ENCODE measurements at places on chromosomes 7 and 10. TPM values are rescaled to one million over a fixed set of nuclear protein-coding genes. Genes with fewer than 3 reads are reported as not detected.
A peak's percentile ranks its signal among the peaks of the same experiment; 100 is the strongest.

DNA sequence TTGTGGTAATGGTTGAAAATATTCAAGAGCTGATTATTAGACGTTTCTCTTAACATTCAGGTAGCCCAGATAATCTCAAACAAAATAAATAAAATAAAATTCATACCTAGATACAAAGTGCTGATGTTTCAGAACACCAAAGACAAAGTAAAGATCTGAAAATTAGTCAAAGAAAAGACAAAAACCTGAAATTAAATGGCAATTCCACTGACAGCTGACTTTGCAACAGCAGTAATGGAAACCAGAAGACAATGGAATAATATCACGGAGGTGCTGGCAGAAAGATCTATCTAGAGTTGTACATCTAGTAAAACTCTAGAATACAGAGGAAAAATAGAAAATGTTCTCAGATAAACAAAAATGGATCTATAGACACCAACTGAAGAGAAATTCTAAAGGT is 58.0 kb upstream of the IKZF1 start:
- DNase-seq = no peak

DNA sequence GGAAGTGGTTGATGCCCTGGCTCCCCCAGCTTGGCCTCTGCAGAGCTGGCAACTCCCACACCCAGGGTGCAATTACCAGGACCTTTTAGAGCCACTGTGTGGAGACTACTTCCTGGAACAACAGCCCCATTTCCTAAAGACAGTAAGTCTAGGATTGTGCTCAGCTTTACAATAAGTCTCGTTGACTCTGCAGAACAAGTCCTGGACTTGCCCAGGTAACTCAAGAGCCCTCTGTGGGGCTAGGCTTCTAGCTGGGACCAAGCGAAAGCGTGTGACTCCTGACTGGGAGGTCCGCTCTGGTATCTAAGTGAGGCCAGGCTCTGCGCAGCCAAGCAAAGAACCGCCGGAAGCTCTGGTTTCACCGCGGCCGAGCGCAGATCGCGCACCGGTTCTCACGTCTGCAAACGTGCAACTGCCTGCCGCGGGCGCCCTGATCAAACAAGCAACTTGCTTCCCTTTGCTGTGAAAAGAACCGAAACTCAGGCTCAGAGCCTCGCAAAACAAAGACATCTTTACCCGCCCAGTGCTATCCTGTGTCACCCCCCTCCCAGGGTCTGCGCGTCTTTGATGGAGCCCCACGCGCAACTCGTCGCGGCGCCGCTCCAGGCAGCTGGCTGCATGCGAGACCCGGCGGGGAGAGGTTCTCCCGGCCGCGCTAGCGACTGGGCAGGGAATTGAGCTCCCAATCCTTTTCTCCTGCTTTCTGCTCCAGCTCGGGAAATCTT is 4.4 kb upstream of the PDLIM1 start:
- DNase-seq = peak; percentile 60

Gene DKK1
- 74.7 TPM for total RNA-seq

Gene CACNA2D1
- total RNA-seq = 21.9 TPM

- DNase-seq = no peak
These were observed 14.9 kb upstream of the LGI1 start for GRCh38 chr10:93742633-93743349.

Gene PRF1
- total RNA-seq = not detected

- DNase-seq = no peak
These were observed 114.9 kb upstream of the PRSS58 start for GRCh38 chr7:142372727-142373126.

- DNase-seq = no peak
These were observed 31.5 kb downstream of the ST8SIA6 start for GRCh38 chr10:17422931-17423330.

DNA sequence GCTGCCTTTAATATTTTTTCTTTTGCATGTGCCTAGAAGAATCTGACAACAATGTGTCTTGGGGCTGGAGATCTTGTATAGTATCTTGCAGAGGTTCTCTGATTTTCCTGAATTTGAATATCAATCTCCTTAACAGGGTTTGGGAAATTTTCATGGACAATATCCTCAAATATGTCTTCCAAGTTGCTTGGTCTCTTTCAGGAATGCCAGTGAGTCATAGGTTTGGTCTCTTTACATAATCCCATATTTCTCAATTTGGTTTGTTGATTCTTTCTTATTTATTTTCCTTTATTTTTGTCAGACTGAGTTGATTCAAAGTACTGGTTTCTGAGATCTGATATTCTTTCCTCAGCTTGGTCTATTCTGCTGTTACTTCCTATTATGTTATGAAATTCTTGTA is 208.7 kb upstream of the GLI3 start:
- DNase-seq = no peak

Gene ANKRD1
- total RNA-seq = 10.8 TPM

Gene PON3
- total RNA-seq = not detected

Gene C10orf67
- total RNA-seq = 0.18 TPM

DNA sequence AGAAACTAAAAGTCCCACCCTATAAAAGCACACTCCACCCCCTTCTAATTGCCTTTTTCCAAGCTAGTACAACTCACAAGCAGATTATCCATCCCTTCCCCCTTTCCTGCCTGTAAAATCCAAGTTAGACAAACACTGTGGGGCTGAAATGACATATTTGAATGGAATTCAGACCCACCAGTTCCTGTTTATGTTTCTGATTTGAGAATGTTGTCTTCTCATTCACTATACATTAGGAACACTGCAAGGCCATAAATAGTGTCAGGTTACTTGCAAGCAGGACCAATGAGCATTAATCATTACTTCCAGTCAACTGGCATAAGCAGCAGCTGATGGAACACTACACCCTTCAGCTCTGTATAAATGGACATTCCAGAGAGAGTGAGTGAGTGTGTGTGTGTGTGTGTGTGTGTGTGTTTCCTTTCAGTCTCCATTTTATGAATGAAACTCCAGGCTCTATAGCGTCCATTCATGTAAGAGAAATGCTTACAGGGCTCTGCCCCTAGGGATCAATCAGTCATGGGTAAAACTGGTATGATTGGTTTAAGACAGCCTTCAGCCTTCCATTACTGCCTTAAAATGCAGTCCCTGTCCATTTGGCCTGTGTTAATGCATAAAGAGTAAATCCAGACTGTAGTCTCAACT is 69.3 kb downstream of the ETV1 start:
- peak; percentile 100 for DNase-seq

DNA sequence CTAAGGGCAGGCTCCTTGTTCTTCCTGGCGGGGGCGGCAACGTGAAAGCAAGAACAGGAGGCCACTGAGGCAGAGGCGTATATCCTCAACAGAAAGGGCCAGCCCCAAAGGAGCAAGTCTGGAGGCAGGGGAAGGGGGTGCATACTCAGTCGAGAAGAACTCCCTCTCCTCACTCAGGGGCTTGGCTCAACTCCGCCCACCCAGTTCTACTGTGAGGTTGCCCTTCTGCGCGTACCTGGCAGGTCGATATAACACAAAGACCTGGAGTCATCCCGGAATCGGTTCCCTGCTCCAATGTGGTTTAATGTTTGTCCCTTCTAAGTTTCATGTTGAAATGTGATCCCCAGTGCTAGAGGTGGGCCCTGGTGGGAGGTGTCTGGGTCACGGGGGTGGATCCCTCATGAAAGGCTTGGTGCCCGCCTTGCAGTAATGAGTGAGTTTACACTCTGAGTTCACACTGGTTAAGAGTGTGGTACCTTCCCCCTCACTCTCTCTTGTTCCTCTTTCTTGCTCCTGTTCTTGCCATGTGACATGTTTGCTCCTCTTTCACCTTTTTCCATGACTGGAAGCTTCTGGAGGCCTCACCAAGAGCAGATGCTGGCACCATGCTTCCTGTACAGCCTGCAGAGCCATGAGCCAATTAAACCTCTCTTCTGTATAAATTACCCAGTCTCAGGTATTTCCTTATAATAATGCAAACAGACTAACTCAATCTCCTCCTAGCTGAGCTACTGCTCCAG is 32.6 kb downstream of the GSDME start:
- no peak for DNase-seq

Gene POLR1F
- total RNA-seq = 31.7 TPM

DNA sequence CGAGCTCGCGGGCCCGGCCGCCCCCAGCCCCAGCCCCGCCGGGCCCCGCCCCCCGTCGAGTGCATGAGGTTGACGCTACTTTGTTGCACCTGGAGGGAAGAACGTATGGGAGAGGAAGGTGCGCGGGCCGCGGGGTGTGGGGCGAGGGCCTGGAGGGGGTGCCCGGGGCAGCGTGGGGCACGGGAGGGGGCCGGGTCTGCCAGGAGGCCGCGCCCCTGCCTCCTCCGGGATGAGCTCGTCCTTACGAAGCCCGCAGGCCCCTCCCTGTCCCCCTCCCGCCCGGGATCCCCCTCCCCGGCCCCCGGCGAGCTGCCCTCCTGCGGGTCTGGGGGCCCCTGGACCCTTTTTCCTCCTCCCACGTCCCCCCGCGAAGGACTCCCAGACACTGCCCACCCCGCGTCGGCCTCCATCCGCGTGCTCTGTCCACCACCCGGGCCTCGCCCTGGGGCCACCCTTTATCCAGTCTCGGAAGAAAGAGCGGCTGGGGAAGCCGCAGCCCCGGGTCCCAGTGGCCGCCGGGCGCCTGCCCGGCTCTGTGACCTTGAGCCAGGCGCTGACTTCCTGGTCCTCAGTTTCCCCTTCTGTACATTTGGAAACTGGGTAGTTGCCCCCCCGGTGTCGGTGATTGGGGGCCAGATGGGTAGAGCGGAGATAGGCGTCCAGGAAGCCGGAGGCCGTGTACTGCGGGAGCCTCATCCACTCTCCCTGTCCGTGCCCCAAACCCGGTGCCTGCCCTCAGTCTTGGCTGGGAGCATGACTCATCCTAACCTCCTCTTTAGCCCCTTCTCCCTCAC is 521 bp downstream of the LIMK1 start:
- DNase-seq = peak; percentile 59

GRCh38 chr10:103238506-103239252 is 7.0 kb upstream of the RPEL1 start:
- DNase-seq = peak; percentile 61

Gene GRM8
- total RNA-seq = not detected

DNA sequence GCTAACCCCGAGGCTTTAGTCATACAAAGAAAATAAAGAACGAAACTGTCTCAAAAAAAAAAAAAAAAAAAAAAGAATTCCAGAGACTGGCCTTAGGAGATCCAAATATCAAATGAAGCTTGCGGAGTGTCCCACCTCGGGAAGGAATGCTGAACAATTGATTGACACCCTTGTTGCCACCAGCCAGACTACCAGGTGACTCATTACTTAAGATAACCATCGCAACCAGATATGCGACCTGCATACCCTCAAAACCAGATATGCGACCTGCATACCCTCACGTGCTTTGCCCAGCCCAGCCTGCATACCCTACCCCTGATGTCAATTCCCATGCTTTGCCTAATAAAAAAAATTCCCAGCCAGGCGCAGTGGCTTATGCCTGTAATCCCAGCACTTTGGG is 2.7 kb upstream of the PRKRIP1 start:
- no peak for DNase-seq

- no peak for DNase-seq
These were observed 24.8 kb upstream of the CAMK1D start for GRCh38 chr10:12324530-12324929.

GRCh38 chr7:41816111-41816510 is 113.2 kb upstream of the INHBA start:
- no peak for DNase-seq

DNA sequence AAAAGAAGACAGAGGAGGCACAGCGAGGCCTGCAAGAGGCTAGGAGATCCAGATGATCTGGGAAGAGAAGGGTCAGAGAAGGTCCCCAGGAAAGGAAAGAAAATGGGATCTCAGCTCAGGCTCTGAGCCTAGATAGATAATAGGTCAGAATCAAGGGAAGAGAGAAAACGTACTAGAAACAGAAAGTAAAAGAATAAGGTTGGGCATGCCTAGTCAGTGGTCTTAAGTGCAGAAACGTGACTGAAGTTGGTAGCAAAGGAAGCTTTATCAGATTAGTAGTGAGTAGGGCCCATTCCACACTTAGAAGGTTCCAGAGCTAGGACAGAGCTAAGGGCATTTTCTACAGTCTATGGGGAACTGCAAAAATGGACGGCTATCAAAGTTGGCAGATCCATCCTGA is 84.8 kb upstream of the ASAH2 start:
- no peak for DNase-seq

DNA sequence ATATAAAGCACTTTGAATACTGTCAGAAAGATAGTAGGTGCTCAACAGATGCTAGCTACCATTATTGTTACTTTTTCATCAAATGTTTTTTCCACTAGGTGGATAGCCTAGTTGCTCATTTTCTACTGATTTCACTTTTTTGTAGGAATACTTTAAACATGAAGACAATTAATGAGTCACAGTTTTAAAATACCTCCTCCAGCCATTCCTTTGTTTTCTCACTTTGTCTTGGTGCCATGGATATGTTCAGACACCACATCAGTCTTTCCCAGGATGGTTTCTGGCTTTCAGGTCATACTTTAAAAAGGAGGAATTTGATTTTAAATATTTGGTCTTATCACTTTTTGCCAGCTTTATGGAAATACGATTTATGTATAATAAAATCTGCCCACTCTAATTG is 147.1 kb upstream of the MGMT start:
- no peak for DNase-seq

DNA sequence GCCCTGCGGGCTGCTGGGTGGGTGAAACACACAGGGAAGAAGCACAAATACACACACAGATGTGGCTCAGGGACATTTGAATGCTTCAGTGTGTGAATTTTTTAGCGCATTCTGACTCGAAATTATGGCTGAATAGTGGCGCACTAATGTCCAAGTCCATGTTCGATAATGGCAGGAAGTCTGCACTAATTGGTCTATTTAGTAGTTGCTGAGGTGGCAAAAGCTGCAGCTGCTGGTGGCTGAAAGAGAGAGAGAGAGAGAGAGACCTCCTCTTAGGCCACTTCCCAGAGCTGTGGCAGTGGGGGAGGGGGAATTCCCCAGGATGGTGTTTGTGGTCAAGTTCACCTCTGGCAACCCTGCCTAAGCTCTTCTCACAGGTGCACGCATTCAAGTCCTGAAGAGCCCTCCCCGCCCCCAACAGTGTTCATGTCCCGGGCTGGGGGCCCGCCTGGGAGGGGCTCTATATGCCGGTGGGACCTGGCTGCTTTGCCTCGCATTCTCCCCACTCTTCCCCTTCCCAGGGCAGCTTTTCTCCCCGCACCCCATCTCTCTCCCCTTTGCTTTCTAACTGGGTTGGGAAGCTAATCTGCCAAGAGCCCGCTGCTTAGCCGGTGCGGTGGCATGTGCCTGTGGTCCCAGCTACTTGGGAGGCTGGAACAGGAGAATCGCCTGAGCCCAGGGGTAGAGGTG is 6.0 kb upstream of the MNX1 start:
- DNase-seq = no peak

Gene FAM237B
- not detected for total RNA-seq

DNA sequence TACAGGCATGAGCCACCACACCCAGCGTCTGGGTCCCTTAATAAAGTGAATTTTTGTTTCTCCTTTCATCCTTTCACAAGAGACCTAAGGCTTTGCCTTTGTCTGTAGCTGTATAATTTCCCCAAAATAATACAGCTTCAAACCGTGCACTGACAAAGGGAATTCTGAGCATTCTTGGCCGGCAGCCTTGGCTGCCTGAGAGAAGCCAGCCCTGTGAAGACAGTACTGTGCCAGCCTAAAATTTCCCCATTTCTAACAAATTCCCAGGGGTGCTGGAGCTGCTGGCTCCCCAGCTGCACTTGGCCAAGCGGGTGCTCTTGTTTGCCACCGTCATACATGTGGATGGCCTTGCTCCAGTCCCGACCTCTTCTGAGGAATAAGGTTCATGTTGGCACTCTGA is 106.2 kb downstream of the ZMYND11 start:
- no peak for DNase-seq

Gene NCF1
- not detected for total RNA-seq

Data from IMR-90 (cell line).